ENCODE measurements at places on chromosomes 11 and 22.

GRCh38 chr11:36375353-36376008, 79.4 kb downstream of the PRR5L start:
- DNase-seq: no peak

GRCh38 chr11:4704054-4704789, at the start of gene MMP26:
Gene MMP26, plus strand, starts transcription at chr11:4704784.
- no peak for DNase-seq

DNA sequence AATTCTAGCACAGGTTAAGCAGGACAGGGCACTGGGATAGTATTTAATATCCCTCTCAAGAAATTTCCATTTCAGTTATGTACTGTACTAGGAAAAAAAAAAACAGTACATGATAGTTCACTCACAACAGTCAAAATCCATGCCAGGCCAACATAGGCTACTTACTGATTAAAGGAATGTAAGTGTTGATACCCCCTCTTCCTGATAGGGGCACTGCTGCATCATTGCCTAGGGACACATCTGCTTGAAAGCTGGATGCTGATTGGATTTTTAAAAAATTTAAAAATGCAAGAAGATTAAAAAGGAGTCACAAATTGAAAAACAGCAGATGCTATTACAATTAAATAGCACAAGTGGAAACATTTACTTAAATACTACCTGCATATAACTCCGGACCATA, 43.4 kb downstream of the APOL5 start:
- no peak for DNase-seq

GRCh38 chr11:8252388-8252787, 11.3 kb downstream of the LMO1 start:
- DNase-seq: no peak

GRCh38 chr11:30984442-30984816, 385.1 kb downstream of the DCDC1 start:
- DNase-seq: peak; percentile 33

- DNase-seq: no peak
These were observed 105.5 kb downstream of the CSNK2A3 start for GRCh38 chr11:11247576-11247975.

DNA sequence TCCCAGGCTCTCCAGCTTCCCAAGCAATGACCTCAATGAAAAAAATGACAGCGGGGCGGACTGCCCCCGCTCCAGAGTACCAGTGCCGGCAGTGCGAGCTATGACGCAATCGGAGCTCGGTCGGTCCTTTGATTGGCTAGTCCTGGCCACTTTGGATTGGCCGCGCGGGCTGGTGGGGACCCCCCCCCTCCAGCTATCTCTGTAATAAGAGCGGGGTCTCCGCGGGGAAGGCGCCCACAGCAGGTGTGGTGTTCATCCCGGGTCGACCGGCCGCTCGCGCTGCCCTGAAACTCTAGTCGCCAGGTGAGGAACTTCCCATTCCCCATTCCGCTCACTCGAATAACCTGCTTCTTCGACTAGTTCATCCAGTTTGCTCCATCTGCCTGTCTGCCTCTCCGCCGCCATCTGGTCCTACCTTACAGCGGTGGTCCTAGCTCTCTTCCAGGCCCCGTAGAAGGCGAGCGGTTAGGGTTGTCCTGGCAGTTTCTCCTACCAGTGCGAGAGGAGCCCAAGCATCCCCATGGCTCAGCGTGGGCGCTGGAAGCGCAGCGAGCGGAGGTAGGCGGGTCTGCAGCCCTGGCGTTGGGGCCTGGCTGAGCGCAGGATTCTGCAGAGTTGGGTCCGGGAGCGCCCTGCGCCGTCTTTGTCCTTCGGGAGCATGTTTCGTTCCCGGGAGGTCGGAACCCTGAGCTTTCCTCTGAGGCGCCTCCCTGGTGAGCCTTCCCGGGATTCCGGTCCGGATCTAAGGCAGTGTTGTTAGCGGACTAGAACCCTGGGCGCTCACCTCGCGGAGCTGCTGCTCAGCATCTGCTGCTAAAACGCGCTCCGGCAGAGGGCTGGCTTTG, at the start of gene CALCB:
Gene CALCB, plus strand, starts transcription at position 233 of the 845 bp plus-strand sequence. CDS start 1,126 bp downstream, outside the sequence.
- DNase-seq: no peak

GRCh38 chr11:114040706-114041211, 18.8 kb upstream of the ZBTB16 start:
- peak; percentile 71 for DNase-seq

GRCh38 chr22:50435291-50436014, 39.4 kb downstream of the SBF1 start:
- no peak for DNase-seq

DNA sequence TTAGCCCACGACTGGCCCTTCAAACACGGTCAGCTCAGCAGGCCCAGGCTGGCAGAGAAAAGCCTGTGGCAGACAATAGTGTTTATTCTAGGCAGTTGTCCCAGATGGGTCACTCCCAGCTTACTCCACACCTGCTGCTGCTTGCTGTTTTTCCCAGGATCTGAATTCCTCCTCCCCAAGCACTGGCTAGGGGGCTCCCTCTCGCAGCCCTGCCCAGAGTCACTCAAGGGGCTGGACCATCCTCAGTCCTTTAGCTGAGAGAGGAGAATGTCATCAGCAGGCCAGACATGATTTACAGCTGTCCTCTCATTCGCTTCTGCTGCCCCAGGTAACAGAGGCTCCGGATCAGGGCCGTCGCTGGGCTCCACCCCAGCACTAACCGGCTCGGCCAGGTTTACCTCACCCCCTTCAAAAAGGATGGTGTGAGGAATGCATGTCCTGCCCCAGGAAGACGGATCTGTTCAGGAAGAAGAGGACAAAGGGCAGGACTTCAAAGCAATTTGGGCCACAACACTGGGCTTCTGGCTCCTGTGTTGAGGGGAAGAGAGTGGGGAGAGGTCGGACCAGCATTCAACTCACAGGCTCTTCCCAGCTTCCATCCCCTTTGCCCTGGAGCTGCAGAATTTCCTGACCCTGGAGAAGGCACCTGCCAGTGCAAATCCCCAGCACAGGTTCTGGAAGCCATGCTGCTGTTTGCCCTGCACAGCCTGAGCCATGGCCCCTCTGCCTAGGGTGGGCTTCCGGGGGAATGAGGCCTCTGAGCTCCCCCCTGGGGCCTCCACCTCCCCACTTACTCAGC, 59.7 kb upstream of the BARX2 start:
- no peak for DNase-seq

All from urothelium cell line (cell line).